ENCODE measurements at places on chromosomes 1 and 21.

DNA sequence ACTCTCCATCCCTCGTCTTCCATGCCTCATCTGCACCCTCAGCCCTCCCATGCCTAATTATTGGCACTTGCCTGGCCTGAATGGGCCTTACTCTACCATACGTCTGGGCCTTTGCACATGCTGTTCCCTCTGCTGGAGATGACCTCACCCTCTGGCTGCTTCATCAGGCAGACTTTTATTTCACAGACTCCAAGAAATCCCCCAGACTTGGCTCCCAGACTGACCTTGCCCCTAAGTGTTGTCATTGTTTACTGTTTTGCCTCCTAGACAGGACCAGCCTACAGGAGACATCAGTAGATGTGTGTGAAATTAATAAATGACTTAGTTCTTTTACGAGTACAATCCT lies 5.2 kb upstream of the AHDC1 start:
- DNase-seq, result no peak

DNA sequence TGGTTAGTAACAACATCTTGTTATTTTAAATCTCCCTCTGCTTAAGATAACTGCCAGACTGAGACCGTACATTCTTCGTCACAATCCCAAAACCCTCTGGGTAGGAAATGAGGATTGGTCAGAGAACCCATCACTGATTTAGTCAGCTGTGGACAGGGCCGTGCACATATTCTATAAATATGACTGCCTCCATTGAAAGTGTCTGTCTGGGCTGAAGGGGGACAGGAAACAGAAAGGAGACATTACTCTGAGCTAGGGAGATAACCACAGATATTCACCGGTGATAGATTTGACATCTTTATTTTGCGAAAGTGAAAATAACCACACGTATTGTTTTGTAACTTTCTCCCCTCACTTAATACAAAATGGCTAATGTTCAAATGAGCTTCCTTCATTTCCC lies 36.9 kb upstream of the ST6GALNAC5 start:
- DNase-seq, result no peak

GRCh38 chr1:208007319-208007937 lies 96.5 kb upstream of the CD34 start:
- no peak for DNase-seq

GRCh38 chr1:154607106-154607608 lies 829 bp downstream of the ADAR start:
- no peak for DNase-seq

DNA sequence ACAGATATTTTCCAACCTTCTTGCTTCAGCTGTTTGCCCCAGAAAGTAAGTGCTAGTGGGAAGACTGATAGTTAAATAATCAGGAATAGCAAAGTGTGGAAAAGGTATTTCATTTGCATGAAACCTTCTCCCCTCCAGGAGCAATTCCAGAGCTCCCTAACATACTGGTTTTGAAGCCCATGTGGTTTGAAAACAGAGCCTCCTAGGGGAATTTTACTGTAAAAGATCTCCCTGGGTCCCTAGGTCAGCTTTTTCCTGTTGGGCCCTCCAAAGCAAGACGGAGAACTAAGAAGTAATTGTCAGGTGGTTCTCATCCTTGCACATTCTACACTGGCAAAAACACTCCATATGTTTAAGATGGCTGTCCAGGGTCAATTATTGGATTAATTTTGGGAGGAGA lies 218.7 kb upstream of the FOXD3 start:
- DNase-seq, result no peak

GRCh38 chr1:184156521-184157393 lies 105.2 kb downstream of the TSEN15 start:
- no peak for DNase-seq

- no peak for DNase-seq
Observed at GRCh38 chr21:38438462-38438893, 59.8 kb downstream of the ERG start.

DNA sequence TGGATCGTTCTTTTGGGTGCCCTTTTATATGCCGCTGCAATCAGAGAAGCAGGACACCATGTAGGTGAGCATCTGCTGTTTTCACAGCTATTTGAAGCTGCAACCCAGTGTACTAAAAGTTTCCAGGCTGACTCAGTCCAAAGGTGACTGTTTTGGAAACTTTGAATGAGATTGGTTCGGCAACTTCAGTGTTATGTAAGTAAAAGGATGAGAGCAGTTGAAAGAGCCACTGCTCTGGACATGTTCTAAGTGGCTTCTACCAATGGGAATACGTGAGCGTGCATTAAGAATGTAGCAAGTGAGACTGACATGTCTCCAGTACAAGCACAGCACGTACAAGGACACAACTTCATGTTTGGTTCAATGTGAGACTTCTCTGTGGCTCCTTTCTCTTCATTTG lies 55.6 kb downstream of the DDR2 start:
- DNase-seq, result peak; percentile 9

DNA sequence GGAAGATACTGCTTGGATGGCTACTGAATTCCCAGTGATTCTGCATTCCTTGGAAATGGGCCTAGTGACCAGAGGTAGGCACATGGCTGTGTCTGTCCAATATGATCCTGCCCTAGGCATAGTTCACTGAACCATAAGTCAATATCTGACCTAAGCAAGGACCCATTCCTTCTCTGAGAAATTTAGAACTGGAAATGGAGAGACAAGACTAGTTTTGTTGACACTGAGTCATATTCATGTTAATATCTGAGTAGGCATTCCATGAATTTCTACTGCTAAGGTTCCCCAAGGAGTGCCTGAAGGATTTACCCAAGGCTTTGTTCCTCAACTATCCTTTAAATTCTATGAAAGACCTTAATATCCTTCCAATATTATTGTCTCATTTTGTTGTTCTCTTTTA lies 329.8 kb upstream of the BEND5 start:
- no peak for DNase-seq

- DNase-seq, result no peak
Observed at GRCh38 chr1:62903982-62904855, 120.3 kb downstream of the ATG4C start.

- DNase-seq, result no peak
Observed at GRCh38 chr1:204368996-204369726, 9.4 kb upstream of the PLEKHA6 start.

- DNase-seq, result no peak
Observed at GRCh38 chr1:59393211-59394180, 96.6 kb downstream of the FGGY start.

GRCh38 chr1:150626150-150626549 lies 3.3 kb downstream of the ENSA start:
- DNase-seq, result no peak

All from activated CD4-positive, alpha-beta T cell treated with anti-CD3 and anti-CD28 coated beads, Interleukin-2, Interleukin-4, amounts not matched to agents 100 ng/mL and 50 ng/mL, durations not matched to agents 16 hours and 8 hours (primary cell).